Amniotic stem cell (primary cell): ENCODE measurements at places on chromosomes 7 and 10.
A peak's percentile ranks its signal among the peaks of the same experiment; 100 is the strongest.

DNA sequence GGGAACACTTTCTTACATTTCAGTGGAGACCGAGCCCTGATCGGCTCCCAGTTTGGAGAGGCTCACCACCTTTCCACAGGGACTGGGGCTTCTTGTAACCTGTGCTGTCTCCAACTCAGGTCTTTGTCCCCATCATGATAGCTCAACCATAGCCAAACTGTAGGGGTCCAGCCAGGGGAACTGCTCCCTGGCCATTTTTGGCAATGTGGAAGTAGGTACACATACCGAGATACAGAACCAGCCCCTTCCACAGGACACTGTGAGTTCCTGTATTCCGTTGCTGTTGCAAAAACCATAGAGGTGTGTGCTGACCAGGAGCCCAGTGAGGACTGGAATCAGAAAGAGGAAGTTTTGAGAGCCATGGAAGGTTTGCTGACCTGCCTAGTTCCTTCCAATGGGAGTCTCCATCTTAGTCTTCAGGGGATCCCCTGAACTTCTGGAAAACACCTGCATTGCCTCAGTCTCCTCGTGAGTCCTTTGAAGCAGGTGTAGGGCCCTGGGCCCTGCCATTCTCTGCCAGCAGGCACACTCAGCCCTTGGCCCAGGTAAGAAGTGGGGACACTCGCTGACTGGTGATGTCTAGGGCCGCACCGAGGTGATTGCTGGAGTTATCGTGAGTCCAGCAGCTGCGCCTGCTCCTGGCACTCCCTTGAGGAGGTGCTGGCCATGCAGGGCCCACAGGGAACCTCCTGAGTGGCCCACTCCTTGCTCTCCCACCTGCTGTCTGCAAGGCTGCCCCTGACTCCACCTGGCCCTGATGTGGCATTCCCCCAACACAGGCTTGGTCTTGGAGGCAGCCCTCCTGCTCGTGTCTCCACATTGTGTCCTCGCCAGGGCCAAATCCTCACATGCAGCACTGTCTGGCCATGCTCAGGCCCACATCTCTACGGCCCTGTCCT, 11.2 kb downstream of the WDFY4 start:
- DNase-seq = no peak

- no peak for DNase-seq
These were observed 197.4 kb upstream of the FOXP2 start for GRCh38 chr7:114217026-114217806.

DNA sequence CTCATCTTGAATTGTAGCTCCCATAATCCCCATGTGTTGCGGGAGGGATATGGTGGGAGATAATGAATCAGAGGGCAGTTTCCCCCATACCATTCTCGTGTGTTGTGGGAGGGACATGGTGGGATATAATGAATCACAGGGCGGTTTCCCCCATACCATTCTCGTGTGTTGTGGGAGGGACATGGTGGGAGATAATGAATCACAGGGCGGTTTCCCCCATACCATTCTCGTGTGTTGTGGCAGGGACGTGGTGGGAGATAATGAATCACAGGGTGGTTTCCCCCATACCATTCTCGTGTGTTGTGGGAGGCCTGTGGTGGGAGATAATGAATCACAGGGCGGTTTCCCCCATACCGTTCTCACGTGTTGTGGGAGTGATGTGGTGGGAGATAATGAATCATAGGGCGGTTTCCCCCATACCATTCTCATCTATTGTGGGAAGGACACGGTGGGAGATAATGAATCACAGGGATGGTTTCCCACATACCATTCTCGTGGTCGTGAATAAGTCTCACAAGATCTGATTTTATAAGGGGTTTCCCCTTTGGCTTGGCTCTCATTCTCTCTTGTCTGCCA, 271.0 kb downstream of the MAD1L1 start:
- peak; percentile 89 for DNase-seq

- no peak for DNase-seq
These were observed 263.7 kb downstream of the IPMK start for GRCh38 chr10:58003945-58004344.

DNA sequence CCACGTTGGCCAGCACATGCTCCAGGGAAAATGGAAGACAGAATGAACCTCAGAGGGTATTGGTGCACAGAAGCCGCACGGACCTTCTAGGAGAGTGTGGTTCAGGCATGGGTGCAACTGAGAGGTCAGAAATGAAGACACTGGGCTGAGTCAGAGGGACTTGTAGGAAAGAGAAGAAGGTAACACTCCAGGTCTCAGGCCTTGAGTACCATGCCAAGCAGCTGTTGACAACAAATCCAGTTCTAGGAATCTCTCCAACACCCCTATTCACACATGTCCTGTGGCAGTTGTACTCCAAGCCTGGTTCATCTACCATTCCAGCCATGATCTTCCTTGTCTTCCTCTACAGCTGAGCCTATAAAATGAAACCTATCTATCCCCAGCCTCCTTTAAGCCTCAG, 251.6 kb downstream of the USP6NL start:
- DNase-seq = no peak

- DNase-seq = no peak
These were observed 170.2 kb upstream of the CHRM2 start for GRCh38 chr7:136698231-136698630.

GRCh38 chr10:88901206-88901983, 21.4 kb downstream of the STAMBPL1 start:
- no peak for DNase-seq

- DNase-seq = no peak
These were observed 115.6 kb downstream of the TWIST1 start for GRCh38 chr7:19001854-19002253.

DNA sequence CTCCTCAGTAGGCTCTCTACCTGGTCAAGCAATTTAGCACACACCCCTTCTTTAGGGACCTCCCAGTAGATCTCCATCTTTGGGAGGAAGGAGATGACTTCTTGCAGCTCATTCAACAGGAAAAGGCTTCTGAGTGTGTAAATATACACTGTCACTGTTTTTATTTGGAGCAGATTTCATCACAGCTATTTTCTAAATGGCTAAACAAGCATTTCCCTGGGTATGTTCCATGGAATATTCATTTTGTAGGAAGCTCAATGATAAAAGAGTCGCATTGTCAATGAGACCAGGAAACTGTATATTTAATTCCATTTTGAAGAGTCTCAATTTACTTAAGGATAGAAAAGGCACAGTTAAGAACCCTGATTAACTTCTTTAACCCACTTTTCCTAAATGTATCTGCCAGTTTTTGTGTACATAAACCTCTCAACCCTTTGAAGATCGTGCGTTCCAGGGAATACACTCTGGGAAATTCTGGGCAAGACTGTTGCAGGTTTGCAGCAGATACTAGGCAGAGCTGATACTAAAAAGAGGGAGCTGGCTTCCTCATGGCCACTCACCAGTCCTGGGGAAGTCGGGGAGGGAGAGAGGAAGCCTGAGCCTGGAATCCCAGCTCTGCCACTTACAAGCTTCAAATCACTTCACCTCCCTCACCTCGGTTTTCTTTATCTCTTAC, 10.1 kb downstream of the LGI1 start:
- no peak for DNase-seq

GRCh38 chr7:150902078-150903033, 50.0 kb downstream of the AOC1 start:
- no peak for DNase-seq

DNA sequence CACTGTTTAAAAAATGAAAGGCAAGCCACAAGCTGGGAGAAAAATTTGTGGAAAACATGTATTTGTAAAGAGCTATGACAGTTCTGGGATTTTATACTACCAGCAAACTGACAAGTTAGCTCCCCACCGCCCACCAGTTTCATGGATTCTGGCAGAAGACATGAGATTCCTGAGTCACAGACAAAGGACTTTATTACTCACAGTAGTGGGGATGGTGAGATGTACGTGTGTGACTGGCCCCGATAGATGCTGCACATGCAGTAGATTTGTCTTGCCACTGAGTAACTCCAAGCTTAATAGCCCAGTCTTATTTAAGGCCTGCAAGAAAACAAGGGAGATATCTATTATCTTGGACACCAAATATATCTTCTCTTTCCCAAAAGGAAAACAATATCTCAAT, 281.7 kb downstream of the AHR start:
- peak; percentile 41 for DNase-seq

GRCh38 chr7:108424013-108424412, 32.2 kb downstream of the NRCAM start:
- no peak for DNase-seq

- DNase-seq = no peak
These were observed 188.6 kb downstream of the STK31 start for GRCh38 chr7:23898619-23899018.

DNA sequence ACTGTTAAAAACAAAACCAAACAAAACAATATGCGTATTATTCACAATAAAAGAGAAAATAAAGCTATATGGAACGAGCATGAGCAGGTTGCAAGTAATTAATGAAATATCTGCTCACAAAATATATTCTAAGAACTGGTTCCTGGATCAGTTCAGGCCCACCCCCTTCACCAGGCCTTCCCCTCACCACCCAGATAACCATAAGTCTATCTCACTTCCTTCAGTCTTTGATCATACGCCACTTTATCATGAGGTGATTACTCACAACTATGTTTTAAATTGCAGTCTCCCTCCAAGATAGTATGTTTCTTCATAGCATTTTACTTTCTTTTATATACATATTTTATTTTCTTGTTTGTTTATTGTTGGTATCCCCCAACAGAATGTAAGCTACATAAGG, 263.1 kb upstream of the HGF start:
- no peak for DNase-seq
